Activated naive CD4-positive, alpha-beta T cell (primary cell): ENCODE measurements at places on chromosomes 2 and 18.
A peak's percentile ranks its signal among the peaks of the same experiment; 100 is the strongest.

GRCh38 chr2:236161082-236161462, 7.1 kb downstream of the GBX2 start:
- no peak for DNase-seq

DNA sequence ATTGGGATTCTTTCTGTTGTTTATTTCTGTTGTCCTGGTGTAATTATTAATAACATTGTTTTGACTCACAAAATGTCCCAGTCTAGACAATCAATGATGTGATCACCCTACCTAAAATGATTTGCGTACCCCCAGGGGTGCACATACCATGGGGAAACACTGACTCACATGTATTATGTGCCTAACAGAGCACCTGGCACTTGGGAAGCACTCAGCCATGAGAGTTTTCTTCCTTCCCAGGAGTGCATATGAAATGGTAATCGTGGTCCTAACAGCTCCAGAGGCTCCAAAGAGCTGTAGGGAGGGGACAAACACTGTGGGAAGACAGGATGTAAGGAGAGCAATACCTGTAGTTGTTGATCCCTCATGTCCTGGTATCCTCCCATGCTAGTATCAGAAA, 187.8 kb upstream of the ERBB4 start:
- DNase-seq: no peak

- DNase-seq: no peak
Observed at GRCh38 chr18:3224223-3224622, 4.5 kb upstream of the MYOM1 start.

GRCh38 chr2:44135771-44136170, 32.9 kb upstream of the PPM1B start:
- DNase-seq: no peak

- DNase-seq: no peak
Observed at GRCh38 chr2:58899692-58900091, 658.6 kb upstream of the FANCL start.

- DNase-seq: no peak
Observed at GRCh38 chr2:240170354-240170735, 29.9 kb upstream of the OTOS start.

DNA sequence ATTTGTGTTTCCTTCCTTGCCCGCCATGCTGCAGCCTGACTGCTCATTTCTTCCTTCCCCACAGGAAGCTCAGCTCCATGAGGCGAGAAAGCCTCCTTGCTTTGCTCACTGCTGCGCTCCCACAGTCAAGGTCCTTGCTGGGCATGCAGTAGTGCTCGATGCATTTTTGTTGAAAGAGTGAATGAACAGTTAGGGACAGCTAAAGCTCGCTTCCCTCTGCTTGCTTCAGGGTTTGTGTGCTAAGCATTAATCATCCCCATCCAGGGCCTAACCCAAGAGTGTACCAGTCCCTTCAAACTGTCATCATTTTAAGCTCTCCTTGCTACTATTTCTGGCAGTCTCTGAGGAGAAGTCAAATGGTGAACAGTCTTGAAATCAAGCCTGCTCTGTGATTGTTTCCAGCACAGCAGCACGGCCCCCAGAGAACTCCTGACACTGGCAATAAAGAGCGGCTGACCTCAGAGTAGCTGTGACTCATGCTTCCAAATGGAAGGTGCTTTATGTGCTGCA, 171.7 kb upstream of the SOX11 start:
- no peak for DNase-seq

GRCh38 chr2:161981679-161982250, 92.2 kb downstream of the DPP4 start:
- no peak for DNase-seq

DNA sequence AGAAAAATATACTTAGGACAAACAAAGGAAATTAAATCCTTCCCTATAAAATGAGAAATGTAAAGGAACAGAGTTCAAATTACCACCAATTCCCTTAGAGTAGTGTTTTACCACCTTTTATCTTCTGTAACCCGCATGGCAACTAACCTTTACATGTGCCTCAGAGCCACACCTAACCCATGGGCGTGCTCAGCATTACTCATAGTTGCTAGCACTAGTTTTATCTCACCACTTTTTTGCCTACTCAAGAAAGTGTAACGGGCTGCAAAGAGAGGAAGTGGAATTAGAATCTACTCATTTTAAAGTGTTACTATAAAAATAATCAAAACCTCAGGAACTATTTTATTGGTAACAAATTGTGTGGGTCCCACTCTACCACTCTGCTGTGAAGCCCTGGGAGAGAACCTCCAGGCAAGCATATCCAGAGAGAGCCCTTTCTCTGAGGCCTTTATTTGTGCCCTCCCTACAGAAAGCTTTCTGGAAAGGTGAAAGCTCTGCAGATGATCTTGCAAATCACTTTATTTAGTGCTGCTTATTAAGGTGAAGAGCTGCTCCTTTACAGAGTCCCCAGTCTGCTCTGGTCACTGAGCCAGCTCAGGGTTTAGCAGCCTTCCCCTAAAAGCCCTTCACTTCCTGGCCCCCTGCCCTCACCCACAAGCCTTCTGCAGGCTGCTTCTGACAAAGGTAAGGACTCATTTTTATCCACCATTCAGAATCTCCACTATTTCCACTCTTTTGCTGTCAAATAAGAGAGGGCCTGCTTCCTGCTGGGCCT, 98.8 kb downstream of the TRABD2A start:
- peak; percentile 46 for DNase-seq

GRCh38 chr18:33282142-33282541, 158.4 kb downstream of the CCDC178 start:
- no peak for DNase-seq

GRCh38 chr18:74390900-74391299, 66.2 kb downstream of the DIPK1C start:
- no peak for DNase-seq

GRCh38 chr18:7436166-7436565, 130.9 kb upstream of the PTPRM start:
- no peak for DNase-seq

DNA sequence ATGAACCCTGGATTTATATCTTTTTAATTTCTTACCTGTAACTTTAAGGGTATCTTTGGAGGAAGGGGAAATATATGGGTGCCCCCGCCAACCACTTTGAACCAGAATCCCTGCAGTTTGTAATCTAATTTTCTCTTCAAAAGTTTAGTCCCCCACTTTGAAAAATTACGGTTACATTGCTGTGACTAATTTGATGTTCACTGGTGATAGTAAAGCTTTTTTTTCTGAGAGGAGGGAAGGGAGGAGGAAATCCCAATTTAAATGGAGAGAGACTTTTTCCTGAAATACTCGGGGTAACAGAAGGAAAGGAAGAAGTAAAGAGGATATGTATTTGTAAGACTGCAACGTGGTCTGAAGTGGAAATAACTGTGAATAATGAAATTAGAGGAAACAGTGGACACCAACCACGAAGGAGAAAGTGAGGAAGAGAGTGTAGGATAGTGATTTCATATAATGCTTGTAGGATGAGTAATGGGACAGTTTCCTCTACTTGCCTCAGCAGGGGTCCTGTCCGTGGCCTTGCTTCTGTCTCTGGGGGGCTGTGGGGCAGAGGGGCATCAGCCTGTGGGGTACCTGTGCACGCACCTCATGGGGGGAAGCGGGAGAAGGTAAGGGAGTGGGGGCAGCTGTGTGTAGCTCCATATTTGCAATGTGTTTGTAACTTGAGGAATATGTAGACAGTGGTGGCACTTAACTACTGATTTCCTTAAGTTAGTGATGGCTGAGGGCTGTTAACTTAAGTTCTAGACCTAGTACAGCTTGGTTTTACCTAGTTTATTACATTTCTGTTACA, 161.1 kb downstream of the LTBP1 start:
- no peak for DNase-seq

- no peak for DNase-seq
Observed at GRCh38 chr18:13381944-13382365, 163.4 kb downstream of the LDLRAD4 start.

DNA sequence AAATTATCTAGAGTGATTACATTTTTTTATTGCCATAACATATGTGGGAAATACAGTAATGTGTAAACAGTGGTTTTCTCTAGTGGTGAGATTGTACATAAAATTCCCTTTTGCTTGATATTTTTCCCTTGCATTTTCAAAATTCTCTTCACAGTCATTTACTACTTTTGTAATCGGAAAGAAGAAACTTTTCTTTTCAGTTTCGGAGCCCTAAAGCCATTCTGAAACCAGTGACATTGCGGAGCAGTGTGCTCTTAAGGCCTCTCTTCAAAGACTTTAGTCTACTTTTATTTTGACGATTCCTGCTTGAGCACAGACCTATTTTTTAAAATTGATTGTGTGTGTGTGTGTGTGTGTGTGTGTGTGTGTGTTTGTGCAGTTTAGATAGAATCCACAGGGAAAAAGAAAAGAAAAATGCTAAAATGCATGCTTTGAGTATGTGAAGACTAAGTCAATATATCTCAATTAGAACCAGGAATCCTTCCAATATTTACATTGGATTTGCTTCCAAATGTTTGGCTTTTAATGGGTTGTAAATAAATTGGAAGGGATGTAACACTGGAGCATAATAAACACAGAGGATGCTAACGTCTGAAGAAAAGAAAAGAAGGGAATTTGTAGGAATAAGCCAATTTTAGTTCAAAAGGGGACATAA, 357.4 kb downstream of the RND3 start:
- DNase-seq: no peak

- no peak for DNase-seq
Observed at GRCh38 chr2:17162713-17163112, 355.5 kb downstream of the RAD51AP2 start.

- DNase-seq: no peak
Observed at GRCh38 chr2:206245265-206245672, 29.2 kb upstream of the ZDBF2 start.

- DNase-seq: no peak
Observed at GRCh38 chr2:29796446-29796845, 124.9 kb downstream of the ALK start.
